ENCODE measurements at places on chromosomes 4 and X.

GRCh38 chrX:13750204-13750603 lies 15.7 kb downstream of the OFD1 start:
- DNase-seq = peak; percentile 66

DNA sequence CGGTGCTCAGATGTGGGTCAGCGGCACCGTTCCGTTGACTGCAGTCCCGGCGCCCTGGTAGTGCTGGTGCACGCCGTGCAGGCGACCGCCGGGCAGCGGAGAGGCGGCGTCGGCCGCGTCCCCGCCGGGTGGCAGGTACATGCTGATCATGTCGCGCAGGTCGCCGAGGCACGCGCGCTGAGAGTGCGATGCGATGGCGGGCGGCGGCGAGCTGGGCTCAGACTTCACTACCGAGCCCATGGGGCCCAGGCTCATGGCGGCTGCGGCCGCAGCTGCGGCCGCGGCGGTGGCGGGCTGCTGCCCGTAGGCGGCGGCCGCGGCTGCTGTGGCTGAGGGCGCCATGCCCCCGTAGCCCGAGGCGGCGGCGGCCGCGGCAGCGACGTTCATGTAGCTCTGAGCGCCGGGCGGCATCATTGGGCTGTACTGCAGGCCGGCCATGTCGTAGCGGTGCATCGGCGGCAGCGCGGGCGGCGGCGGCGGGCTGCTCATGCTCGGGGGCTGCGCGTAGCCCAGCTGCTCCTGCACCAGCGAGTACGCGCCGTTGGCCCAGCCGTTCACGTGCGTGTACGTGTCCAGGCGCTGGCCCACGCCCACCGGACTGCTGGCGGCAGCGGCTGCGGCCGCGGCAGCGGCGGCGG lies 1.0 kb downstream of the SOX3 start:
- no peak for DNase-seq

GRCh38 chr4:140688711-140689598 lies 67.2 kb downstream of the TBC1D9 start:
- DNase-seq = no peak

GRCh38 chrX:69813677-69814076 lies 197.8 kb downstream of the EDA start:
- DNase-seq = no peak

DNA sequence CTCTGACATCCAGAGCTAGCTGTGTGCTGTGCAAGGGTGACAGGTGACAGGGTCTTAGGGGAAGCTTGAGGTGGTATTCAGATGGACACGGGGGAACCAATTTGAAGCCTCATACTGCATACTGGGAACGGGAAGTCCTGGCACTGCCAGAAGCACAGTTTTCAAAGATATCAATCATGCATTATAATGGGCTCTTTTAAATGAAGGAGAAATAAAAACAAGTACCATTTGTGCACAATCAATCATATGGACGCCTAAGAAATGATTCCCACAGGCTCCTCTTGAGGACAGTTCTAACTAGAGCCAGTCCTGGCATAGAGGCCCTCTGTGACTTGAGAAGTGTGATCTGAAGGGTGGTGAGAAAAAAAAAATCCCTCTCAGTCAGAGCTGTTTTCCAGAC lies 50.9 kb downstream of the TSC22D3 start:
- DNase-seq = no peak

DNA sequence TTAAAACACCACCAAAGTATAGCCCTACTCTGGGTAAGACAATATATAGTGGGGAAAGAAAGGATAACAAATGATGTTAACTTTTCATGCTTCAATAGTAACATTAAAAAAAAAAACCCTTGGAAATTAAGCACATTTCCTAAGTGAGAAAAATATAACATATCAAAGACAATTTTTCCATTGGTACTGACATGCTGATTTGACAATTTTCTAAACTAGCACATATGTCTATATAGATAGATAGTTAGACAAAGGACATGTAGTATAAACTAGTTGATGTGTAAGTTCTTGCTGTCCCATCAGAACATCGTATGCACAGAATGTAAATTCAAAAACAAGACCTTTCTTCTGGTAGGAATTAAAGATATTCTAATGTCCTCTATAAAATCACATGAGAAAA lies 47.2 kb upstream of the ETNPPL start:
- DNase-seq = no peak

GRCh38 chr4:60655356-60655755 lies 544.8 kb upstream of the ADGRL3 start:
- no peak for DNase-seq

DNA sequence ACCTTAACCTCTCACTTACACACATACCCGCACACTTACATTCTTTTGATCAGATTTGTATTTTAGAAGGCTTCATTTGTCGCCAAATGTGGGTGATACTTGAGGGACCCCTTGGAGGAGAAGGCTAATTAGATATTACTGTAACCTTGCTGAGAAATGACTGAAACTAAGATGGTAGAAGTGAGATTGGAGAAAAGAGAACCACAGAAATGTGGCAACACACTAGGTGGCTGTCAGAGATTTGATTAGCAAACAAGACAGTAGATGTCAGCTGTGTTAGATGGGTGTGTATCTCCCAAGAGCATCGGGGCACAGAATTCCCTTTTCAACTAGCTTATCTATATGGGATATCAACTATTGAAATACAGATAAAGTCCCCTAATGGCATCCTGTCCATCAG lies 149.3 kb upstream of the FABP2 start:
- DNase-seq = no peak

GRCh38 chrX:155070038-155070437 lies 898 bp downstream of the CMC4 start:
- DNase-seq = peak; percentile 6

GRCh38 chr4:123877551-123877950 lies 481.0 kb downstream of the SPRY1 start:
- DNase-seq = no peak

DNA sequence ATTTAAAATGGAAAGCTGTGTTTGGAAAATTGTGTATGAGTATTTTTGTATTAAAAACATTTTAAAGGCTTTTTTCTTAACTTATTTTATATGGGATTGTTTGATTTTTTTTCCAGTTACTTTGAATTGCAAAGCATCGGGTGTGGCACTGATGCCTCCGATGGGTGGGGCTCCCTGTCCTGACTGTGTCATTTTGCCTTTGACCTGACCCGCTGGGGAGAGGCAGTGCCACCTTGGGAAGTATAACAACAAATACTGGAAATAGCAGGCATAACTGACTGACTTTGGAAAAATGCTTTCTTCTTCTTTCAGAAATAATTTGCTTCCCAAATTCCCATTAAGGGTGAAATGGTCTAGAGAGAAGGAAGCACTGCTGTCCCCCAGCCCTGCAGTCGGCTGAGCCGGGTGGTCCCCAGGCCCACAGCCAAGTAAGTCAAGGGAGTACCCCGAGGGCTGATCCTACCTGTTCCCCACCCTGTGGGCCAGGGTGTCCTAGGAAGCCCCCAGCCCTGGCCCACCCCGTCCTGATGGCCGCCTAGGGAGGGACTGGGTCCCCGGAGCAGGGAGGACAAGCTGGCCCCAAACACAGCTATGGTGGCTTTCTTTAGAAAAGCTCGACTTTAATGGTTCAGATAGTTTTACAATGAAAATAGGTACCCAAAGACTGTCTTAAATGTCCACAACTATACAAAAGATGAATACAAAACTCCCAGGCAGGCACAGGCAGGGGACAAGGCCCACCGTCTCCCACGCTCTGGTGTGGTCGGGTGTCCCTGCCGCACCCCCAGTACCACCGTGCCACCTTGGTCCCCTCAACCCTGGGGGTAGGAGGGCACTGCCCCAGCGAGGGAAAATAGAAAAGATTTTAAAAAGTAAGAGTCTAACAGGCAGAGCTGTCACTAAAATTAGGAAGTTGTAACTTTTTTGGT lies 26.4 kb downstream of the NELFA start:
- no peak for DNase-seq

- no peak for DNase-seq
Measured at GRCh38 chr4:141101511-141101910, 31.8 kb downstream of the RNF150 start.

GRCh38 chrX:134374294-134374693 lies 85.7 kb upstream of the HPRT1 start:
- DNase-seq = peak; percentile 14

GRCh38 chrX:131861088-131861787 lies 161.9 kb upstream of the STK26 start:
- DNase-seq = no peak

- DNase-seq = no peak
Measured at GRCh38 chr4:115222061-115222460, 108.6 kb upstream of the NDST4 start.

- DNase-seq = no peak
Measured at GRCh38 chrX:154021131-154021611, 1.5 kb upstream of the IRAK1 start.

DNA sequence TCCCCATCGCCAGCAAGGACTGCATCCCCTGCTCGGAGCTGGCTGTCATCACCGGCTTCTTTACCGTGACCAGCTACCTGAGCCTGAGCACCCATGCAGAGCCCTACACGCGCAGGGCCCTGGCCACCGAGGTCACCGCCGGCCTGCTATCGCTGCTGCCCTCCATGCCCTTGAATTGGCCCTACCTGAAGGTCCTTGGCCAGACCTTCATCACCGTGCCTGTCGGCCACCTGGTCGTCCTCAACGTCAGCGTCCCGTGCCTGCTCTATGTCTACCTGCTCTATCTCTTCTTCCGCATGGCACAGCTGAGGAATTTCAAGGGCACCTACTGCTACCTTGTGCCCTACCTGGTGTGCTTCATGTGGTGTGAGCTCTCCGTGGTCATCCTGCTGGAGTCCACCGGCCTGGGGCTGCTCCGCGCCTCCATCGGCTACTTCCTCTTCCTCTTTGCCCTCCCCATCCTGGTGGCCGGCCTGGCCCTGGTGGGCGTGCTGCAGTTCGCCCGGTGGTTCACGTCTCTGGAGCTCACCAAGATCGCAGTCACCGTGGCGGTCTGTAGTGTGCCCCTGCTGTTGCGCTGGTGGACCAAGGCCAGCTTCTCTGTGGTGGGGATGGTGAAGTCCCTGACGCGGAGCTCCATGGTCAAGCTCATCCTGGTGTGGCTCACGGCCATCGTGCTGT lies 31.5 kb downstream of the WFS1 start:
- DNase-seq = no peak

DNA sequence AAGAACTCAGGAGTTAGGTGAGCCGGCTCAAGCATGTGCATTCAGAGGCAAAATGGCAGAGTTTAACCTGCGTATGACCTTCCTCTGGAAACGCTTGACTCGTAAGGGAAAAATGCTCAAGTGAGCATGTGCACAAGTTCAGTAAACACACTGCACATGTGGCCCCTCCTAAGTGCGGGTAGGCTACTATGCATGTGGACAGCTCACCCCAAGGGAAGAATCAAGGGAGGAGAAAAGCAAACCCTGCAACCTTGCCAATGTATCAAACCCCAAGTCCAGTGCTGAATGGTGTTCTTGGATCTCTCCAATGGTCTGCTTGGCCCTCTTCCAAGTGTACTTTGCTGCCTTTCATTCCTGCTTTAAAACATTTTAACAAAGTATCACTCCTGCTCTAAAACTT lies 407.1 kb downstream of the ADAM29 start:
- no peak for DNase-seq

- DNase-seq = no peak
Measured at GRCh38 chr4:110589297-110589696, 33.6 kb downstream of the PITX2 start.

DNA sequence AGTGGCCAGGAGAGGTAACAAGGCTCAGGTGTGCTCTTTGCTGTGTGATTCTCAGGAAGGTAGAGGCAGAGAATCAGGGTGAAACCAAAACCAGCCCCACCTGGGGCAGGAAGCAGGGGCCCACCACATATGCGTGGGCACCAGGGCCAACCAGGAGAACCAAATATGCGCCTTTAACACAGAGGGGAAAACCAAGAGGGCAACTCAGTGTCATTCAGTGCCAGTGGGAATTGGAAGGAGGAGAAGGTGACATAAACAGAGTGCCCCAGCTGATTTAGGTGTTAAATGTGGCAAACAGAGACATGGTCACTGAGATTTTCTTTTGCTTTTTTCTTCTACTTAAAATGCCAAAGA lies 106.8 kb upstream of the MAMLD1 start:
- no peak for DNase-seq

DNA sequence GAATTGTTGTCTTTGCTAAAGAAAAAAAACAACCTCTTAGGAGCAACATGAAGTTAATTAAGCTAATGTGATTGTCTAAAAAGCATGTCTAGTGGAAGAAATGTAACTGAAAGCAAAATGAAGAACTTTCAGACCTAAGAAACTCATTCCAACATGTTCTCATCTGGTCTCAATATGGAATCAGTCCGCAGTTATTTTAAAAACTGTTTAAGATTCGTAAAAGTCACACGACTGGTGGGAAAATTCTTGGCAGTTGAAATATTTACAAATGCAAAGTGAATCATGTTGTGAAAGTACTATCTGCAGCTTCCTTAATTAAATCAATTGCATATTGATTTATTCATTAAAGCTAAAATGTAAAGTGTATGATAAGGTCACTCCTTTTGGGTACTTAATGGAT lies 117.8 kb upstream of the DIAPH2 start:
- no peak for DNase-seq

DNA sequence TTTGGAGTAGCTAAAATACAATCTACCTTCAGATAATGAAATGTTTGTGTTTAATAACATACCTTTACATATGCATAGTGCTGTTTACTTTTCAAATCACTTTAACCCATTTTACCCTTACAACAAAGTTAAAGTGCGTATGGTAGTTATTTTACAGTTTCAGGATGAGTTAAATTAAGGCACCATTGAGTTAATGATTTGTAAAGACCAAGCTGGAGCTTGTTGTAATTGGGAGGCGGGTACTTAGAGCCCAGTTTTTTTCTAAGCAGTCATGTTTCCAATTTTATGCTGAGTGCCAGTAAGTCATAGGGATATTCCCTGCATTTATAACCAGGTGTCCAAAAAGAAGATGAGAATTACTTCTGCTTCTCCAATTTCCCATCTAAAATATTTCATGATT lies 84.2 kb upstream of the NRK start:
- no peak for DNase-seq

DNA sequence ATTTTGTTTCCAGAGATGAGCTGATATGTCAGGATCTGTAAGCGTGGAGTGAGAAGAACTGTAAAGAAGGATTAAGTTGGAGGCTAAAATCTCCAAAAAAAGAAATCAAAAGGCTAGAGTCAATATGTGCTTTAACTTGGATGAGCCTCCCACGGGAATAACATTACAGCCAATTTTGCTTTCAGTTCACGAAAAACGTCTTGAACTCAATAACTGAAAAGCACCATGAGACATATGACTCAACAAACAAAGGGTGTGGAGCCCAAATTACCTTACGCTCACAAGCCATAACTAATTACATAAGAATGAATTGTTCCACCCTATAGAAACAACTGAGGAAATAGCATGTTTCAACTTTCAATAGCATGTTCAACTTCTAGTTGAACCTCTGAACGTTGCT lies 22.3 kb downstream of the TMPRSS11D start:
- no peak for DNase-seq

GRCh38 chr4:60812811-60813210 lies 387.3 kb upstream of the ADGRL3 start:
- DNase-seq = no peak
